Small intestine (tissue), 16 donors: ENCODE measurements at places on chromosomes 1 and 21. TPM values are rescaled to one million over a fixed set of nuclear protein-coding genes. Genes with fewer than 3 reads are reported as not detected.

GRCh38 chr1:3662080-3662671, 9.9 kb downstream of the TP73 start:
- DNase-seq, result no peak

- DNase-seq, result no peak
These were observed 80.4 kb upstream of the TARDBP start for GRCh38 chr1:10932088-10932487.

CFHR1 gene
- not detected for polyA plus RNA-seq

- no peak for DNase-seq
These were observed 26.6 kb downstream of the MSTO1 start for GRCh38 chr1:155636397-155637153.

OR1C1 gene
- not detected for polyA plus RNA-seq

DNA sequence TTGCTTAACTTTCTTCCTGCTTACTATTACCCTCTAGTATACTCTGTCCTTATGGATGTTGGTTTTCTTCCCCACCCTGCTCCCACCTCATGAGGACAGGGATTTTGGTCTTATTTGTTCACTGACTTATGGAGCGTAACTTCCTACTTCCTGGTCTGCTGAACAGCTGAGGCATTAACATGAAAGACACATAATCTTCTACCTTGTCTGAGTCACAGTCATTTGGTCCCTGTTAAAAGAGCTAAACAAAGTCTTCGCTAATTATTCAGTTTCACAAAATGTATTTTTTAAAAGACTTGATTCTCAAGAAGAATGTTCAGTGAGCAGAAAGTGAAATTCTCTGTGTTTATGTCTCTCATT, 18.5 kb downstream of the RNASEL start:
- DNase-seq, result no peak

- DNase-seq, result peak; percentile 83
These were observed 153.3 kb downstream of the TOMM20 start for GRCh38 chr1:234975122-234975940.

COL6A1 gene
- 6.0 TPM for polyA plus RNA-seq

GRCh38 chr1:183887826-183888819, 83.2 kb downstream of the RGL1 start:
- DNase-seq, result no peak

DNA sequence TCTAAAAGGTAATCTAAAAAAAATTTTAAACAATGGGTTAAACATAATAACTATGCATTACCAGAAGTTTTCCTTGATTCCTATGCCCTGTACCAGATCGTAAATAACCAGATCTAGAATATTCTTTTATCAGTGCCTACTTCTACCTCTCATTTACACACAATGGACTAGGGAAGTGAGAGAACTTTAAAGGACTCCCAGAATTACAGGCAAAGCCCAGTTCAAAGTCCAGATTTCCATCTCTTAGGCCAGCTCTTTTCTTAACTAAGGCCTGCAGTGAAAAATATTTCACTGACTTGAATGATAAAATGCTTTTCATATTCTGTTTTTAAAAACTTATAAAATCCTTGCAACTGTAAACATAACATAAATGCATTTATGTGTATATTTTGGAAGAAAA, 32.6 kb downstream of the ESRRG start:
- peak; percentile 56 for DNase-seq

EPHA8 gene
- 0.21 TPM for polyA plus RNA-seq

PBX1 gene
- 12.5 TPM for polyA plus RNA-seq

- peak; percentile 26 for DNase-seq
These were observed 294.8 kb upstream of the CHRM3 start for GRCh38 chr1:239091537-239091936.

DNA sequence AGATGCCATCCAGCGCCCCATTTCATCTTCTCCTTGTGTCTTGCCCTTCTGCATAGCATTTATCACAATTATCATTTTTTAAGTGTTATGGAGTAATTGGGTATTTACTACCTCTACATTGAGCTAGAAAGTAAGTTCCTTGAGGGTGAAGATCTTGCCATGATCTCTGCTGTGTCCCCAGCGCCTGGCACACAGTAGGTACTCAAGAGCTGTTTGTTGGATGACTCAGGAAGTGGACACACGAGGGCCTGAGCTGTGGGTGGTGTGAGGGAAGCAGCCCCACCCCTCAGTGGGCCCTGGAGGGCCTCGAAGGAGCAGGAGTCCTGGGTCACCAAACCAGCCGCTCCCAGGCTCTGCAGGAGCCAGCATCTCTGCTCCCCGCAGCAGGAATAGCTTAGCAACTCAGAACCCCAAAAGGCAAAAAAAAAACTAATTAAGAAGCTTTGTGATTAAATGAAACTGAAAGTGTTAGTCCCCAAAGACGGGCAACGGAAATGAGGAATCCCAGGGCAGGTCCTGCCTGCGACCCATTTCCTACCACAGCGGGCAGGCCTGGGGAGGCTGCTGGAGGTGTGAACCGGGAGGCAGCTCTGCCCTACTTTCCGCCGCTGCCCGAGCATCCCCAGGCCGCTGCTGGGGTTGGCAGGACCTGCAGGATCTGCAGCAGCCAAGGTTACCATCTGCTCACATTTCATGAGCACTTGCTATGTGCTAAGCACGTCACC, 87.7 kb downstream of the LACTBL1 start:
- DNase-seq, result no peak

DNA sequence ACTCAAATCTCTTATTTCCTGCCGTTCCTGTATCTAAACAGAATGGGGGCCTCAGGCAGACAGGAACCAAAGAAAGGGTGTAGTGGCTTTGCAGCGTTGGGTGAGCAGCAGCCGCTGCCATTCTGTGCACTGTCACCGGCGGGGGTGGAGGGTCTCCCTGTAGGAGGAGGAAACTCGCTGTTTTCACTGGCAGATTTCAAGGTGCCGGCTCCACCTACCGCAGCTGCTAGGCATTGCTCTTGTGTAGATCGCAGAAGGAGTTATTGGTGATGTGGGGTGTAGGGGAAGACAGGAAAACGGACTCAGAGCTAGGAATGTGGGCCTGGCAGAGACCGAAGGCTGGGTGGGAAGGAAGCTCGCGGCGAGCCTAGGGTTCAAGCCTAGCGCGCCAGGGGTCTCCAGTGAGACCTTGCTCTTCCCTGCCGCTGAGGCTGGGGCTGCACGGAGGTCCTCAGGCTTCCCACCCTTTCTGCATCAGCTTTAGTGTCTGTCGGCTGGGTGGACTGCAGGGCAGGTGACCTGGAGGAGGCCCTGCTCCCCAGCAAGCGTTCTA, 20.8 kb downstream of the ATP5PO start:
- DNase-seq, result peak; percentile 81

DNA sequence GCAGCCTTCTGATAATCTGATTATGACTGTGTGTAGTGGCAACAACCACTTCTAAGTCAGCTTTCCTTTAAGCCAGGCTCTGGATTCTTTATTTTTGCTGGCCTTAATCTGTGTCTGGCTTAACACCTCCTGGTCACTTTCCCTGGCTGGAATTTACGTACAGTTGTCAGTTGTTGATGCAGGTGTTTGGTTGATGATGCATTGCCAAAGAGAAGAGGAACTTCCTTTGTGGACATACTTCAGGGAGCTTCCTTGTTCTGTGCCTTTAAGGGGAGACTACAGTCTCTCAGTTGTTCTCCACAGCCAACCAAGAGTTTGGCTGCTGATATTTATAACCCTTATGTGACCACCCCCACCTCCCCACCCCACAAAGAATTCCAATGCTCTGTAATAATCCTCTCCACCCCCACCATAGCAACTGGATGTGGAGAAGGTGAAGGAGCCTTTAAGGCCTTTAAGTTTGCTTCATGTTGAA, 96.0 kb upstream of the BMP8A start:
- peak; percentile 59 for DNase-seq

DNA sequence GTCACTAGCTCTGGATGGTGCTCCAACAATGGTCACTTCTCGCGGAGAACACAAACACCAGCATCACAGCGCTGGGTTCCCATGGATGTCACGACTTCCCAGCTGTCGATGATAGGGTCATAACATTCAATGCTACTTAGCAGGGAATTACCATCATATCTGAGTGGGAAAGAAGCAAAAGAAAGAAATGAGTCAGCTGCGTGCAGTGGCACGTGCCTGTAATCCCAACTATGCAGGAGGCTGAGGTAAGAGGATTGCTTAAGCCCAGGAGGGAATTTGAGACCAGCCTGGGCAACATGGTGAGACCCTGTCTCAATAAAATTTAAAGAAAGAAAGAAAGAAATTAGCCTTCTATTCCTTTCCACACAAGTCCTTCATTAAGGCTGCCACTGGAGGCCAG, 3.6 kb upstream of the RABIF start:
- DNase-seq, result no peak

CAMK1G gene
- not detected for polyA plus RNA-seq

- no peak for DNase-seq
These were observed 5.2 kb upstream of the PRR9 start for GRCh38 chr1:153212201-153212600.

GRCh38 chr1:27416387-27417111, 24.1 kb downstream of the GPR3 start:
- peak; percentile 80 for DNase-seq

GRCh38 chr21:31915566-31915965, 42.7 kb downstream of the HUNK start:
- no peak for DNase-seq

LEMD1 gene
- polyA plus RNA-seq, result 0.46 TPM

DNA sequence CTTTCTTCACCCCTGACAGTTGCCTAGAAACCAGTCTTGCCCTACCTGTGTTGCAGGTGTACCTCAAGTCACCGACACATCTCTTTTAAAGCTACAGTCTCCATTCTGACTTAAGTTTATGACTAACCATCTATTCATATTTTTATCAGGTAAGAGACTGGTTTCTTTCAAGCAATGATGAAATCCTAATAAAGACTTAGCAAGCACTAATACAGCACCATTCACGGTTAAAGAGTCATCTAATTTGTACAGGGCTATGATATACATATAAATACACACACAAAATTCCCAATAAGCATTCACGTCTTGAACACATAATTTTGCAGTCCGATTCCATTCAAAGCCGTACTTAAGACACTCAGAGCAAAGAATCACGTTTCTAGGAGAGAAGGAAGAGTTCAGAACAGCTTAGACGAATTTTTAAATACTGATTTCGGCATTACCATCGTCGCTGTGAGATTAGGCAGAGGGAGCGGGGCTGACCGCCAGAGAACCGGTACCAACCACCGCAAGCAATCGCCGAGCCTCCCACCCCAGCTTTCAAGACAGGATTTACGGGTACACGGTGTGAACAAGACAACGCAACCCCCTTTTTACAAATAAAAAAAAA, 943 bp downstream of the ERRFI1 start:
- DNase-seq, result peak; percentile 36

CENPL gene
- 2.4 TPM for polyA plus RNA-seq

- no peak for DNase-seq
These were observed 19.5 kb downstream of the UBASH3A start for GRCh38 chr21:42423197-42423675.
